ENCODE measurements at places on chromosomes 1 and 21. TPM values are rescaled to one million over a fixed set of nuclear protein-coding genes. Genes with fewer than 3 reads are reported as not detected.
A peak's percentile ranks its signal among the peaks of the same experiment; 100 is the strongest.

- DNase-seq = peak; percentile 11
Measured at GRCh38 chr1:66778266-66778665, 22.8 kb downstream of the INSL5 start.

GRCh38 chr1:172177849-172178248 lies 242.6 kb upstream of the C1orf105 start:
- DNase-seq = no peak

- peak; percentile 89 for DNase-seq
Measured at GRCh38 chr1:27555700-27556424, 48.1 kb downstream of the AHDC1 start.

DNA sequence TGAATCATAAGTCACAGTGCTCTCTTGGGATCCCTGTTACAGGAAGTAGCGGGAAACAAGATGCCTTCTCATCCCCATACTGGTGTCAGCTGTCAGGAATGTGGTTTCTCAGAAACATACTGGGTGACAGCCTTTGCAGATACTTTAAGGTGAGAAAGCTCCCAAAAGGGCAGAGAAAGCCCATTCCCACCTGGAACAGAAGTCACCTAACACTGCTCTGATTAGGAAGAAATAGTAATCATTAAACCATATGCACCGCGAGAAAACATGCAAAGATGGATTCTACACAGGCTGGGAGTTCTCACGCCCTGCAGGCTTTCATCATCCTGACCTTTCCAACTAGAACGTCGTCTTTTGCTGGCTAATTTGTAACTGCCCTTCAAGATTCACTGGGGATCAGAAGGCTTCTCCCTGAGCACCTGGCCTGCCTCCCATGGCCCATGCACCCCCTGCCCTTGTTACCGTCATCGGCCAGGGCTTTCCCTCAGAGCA lies 46.2 kb upstream of the SLC44A3 start:
- no peak for DNase-seq

DNA sequence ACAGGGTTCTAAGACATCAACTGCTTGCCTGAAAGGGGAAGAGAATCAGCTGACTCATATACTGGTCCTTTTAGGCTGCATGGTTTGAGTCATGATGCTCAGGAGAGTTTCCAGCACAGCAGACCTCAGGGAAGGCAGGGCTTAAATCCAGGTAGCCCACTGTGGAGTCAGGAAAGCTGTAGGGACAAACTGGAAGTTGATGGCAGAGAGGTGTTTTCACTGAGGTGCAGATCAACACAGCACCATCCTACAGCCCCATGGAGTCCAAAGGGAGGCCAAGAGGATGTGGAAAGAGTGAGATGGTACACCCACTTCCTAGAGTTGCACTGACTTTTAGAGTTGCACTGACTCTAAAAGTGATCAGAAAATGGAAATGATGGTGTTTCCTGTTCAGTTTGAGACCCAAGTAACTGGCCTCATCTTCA lies 252.4 kb upstream of the DUSP10 start:
- DNase-seq = no peak

- DNase-seq = peak; percentile 45
Measured at GRCh38 chr1:170978371-170978910, 43.1 kb downstream of the MROH9 start.

DNA sequence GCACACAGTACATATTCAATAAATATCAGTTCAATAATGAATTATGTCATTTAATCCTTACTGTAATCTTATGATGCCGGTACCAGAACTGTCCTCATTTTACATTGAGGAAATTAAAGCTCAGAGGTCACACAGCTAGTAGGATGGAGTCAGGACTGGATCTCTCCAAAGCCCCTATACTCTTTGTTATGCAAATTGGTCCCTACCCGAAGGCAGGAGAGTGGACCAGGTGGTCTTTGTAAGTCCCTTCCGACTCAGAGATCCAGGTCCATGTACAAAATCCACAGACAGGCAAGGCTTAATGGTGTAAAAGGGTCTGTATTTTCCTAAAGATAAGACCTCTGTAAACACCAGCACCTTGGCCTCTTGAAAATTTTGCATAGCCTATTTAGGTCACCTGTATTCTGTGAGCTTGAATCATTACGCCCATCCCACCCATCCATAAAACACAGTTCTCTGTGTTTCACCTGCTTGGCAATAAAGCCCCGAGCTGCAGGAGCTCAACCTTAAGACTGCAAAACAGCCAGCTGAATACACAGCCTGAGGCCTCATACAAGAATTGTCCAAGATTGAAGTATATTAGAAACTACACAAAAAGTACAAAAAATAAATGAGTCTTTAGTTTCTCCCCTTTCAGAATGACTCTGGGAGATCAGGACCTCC lies 41.7 kb downstream of the PLXNA2 start:
- no peak for DNase-seq

The HMCN1 gene
- 11.6 TPM for total RNA-seq
